Amniotic epithelial cell (primary cell): ENCODE measurements at places on chromosomes 12 and 14.

DNA sequence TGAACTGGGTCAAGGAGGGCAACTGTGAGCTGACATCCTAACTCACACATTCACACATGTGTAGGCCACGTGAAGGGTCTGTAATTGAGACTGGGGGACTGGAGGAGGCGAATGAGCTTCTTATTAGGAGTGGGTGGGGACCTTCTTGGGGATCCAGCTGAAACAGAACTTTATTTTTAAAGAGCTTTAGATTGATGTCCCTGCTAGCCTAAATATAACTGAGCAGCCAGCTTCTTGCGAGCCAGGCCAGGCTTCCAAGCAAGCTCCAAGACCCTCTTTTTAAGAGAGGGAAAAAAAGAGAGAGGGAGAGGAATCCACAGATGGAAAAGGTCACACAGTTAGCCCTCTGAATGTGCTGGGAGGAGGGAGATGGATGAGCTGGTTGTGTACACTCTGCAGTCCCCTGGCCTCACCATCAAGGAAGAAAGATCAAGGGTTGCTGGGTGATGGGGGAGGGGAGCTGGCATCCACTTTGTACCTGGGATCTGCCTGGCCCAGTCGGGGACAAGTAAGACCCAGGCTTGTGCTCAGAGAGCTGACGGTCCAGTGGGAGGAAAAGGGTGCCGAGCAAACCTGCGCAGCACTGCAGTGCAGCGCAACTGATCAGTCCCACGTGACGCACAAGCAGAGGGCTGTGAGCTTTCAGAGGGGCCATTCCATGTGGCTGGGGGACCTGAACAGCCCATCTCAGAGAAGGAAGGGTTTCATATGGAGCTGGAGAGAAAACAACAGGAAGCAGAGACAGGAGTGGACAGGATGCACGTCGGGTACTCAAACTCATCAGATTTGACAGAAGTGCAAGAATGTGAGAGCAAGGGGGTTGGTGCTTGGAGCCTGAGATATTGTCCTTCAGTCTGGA is 154.5 kb downstream of the ZFP36L1 start:
- no peak for DNase-seq

DNA sequence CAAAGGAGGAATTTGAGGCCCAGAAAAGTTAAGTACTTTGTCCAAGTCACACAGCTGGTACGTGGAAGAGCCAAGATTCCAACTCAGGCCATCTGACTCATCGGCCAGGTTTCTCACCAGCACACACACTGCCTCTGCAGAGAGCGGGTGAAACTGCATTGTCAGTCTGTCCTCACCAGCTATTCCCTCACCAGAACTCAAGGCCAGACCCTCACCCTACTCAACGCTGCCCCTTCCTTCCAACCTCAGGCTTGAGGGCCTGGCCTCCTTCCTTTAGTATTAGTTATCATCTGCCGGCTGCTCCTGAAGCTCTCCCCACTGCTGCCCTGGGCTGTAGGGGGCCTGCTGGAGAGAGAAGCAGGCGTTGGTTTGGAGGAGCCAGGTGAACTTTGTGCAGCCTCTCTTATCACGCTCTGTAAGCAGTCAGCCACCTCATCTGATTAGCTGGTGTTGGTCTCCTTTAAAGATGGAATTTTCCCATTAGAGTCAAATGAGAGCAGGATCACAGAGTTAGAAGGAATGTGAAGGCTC is 16.6 kb upstream of the PLEK2 start:
- peak; percentile 85 for DNase-seq

- DNase-seq: peak; percentile 79
Observed at GRCh38 chr12:65229441-65229840, 49.0 kb upstream of the MSRB3 start.

GRCh38 chr14:36784541-36784940 is 122.9 kb downstream of the PAX9 start:
- peak; percentile 27 for DNase-seq

GRCh38 chr12:7175493-7175892 is 14.0 kb upstream of the PEX5 start:
- peak; percentile 71 for DNase-seq

- DNase-seq: no peak
Observed at GRCh38 chr12:109706747-109707469, 6.7 kb upstream of the FAM222A start.

DNA sequence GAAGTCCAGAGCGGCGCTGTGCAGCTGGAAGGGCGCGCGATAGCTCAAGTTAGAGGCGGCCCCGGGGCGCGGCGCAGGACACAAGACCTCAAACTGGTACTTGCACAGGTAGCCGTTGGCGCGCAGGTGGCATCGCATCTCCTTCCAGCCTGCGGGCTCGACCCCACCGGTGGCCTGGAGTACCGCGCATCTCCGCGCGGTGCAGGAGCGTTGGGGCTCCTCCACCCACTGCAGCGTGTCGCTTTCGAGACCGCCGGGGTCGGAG is 553 bp downstream of the CLEC14A start:
- DNase-seq: no peak

DNA sequence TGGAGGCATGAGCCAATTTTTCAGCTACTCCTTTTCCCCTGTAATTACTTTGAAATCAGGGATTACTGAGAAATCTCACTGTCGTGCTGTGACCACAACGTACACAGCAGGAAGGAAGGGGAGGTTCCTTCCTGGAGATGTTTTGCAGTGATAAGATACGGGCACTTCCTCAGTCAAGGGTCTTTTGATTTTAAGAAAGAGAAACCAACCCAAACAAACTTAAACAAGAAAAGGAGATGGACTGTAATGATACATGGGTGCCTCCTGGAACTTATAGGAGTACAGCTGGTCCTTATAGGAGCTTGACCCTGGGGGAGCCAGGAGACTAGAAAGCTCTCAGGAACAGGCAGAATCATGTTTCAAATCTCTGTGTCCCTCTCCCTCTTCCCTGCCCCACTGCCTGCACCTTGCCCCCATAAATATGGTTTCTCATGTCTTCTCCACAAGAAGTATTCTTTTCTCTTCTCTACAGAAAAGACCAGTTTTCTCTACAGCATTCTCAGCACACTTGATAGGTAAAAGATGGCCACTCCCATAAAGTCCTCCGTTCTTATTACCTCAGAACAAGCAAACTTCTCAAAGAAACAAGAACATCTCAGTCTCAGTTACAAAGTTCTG is 281.1 kb upstream of the AMIGO2 start:
- DNase-seq: no peak

- DNase-seq: no peak
Observed at GRCh38 chr12:10249690-10250455, 37.2 kb downstream of the GABARAPL1 start.

- DNase-seq: peak; percentile 27
Observed at GRCh38 chr12:119725523-119725922, 57.6 kb downstream of the PRKAB1 start.
